ENCODE measurements at places on chromosomes 3 and 15.

DNA sequence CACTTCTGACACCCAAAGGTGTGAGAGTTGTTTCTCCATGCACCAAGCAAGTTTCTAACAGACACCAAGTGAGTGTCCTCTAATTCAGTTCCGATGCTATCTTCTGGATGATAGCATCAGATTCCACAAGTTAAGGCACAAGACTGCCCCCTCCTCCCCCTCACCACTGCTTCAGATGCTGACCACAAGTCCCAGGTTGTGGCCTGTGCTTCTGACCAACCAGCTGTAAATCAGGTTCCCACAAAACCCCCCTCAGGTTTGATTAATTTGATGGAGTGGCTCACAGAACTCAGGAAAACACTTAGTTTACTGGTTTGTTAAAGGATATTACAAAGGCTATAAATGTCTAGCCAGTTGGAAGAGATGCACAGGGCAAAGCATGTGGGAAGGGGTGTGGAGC, 7.0 kb upstream of the PLA1A start:
- DNase-seq = no peak

DNA sequence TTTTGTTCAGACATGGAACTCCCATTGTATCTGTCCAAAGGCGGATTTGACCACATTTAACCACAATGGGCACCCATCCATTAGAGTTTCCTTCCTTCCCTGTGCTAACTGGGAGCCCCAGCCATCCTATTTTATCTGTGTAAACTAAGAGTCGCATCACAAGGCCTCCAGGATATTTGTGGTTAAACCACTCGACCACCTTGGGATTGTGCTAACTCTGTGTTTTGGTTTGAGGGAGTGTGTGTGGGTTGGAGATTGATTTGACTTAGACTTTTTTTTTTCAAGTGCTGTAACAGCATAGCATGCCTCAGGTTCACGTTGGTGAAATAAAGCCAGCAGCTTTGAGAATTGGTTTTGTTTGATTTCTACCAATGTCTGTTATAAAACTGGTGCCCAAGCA, 100.4 kb upstream of the TP63 start:
- DNase-seq = no peak

- DNase-seq = no peak
Measured at GRCh38 chr3:8631661-8632060, 12.9 kb downstream of the SSUH2 start.

DNA sequence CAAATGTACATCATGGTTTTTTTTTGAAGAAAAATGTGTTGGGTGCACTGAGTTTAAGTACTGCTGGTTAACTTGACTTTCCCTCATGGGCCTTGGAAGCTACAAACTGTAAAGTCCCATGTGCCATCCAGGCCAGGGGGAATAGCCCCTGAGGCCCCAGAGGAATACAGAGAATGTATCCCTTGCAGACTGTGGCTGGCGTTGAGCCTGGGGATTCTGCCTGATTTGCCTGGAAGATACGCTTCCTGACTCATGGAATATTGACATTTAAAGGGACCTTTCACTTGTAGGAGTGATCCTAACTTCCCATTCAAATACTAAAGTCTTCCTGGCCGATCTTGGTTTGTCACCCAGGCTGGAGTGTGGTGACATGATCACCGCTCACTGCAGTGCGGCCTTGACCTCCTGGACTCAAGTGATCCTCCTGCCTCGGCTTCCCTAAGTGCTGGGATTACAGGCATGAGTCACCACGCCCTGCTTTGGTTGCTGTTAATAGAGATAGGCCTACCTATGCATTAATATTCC, 42.0 kb downstream of the ADAMTSL3 start:
- no peak for DNase-seq

GRCh38 chr3:89368846-89369245, 261.4 kb downstream of the EPHA3 start:
- no peak for DNase-seq

DNA sequence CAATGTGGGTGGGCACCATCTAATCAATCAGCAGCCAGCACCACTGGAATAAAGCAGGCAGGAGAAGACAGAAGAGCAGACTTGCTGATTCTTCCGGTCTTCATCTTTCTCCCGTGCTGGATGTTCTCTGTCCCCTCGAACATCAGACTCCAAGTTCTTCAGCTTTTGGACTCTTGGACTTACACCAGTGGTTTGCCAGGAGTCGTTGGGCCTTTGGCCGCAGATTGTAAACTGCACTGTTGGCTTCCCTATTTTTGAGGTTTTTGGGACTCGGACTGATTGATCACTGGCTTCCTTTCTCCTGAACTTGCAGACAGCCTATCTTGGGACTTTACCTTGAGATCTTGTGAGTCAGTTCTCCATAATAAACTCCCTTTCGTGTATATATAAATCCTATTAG, 292.8 kb downstream of the BCHE start:
- DNase-seq = no peak

- no peak for DNase-seq
Measured at GRCh38 chr3:52092271-52092660, 35.9 kb upstream of the DUSP7 start.

GRCh38 chr3:182046166-182046764, 334.5 kb downstream of the SOX2 start:
- DNase-seq = no peak

- DNase-seq = no peak
Measured at GRCh38 chr15:39501366-39502081, 79.4 kb upstream of the THBS1 start.

DNA sequence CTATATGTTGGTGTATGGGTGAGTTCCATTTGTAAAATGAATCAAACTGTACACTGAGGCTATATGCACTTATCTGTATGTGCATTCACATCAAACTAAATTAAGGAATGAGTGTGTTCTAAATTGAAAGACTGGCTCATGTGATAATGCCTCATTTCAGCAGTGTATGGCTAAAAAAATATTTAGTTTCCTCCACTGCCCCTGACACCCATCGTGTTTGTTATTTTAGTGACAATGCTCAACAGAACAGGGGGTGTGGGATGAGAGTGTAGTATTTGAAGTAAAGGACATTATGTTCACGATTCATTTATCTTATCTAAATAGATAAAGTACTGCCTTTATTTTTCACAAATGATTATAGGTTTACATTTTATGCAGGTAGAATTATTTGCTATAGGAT, 301.1 kb upstream of the ARPP21 start:
- no peak for DNase-seq

DNA sequence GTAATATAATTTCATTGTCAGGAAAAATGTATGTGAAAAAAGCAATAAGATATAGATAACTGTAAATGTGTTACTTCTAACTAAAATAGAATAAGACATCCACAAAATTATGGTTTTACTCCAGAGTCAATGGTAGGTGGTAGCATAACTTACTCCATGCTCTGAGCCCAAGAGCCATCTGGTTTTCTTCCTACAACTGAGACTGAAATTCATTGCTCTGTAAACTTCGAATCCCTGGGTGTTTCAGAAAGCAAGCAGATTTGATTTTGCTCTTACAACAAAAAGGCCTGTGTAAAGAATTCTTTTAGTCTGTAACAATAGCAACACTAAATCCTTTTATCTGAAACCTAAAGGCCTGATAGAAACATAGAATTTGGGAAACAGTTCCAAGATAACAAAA, 805.9 kb downstream of the AGBL1 start:
- no peak for DNase-seq

DNA sequence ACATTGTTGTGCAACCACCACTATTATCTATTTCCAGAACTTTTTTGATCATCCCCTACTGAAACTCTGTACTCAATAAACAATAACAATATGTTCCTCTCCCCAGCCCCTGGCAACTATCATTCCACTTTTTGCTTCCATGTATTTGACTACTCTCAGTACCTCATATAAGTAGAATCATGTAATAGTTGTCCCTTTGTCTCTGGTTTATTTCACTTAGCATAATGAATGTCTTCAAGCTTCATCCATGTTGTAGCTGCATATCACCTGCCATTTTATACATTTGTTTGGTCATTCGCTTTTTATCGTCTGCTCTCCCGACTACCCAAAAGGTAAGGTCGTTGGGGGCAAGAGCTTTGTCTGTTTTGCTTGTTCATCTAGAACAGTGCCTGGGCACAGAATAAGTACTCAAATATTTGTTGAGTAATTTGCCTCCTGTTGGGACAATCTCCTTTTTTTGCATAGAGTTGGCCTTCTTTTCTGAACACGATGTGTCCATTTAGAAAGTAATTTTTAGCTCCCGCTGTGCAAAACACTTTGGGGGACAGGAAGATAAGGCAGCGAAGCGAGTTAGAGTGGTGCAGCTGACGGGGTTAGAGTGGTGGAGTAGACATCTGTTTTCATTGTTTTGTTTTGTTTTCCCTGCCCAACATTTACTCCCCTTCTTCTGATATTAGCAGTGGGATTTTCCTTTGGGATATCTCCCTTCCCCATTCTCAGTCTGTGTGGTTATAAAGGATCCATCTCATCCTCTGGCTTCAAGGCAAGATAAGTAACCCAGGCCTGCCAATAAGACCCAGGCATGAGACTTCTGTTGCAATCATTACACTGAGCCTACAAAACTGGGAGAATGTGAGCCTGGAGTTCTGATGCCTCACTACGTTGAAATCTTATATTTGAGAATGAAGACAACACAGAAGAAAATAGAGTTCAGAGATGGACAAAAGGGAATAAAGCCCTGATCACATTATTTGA, 83.4 kb upstream of the RNU6-1 start:
- peak; percentile 93 for DNase-seq

- DNase-seq = no peak
Measured at GRCh38 chr3:37054370-37054769, 61.1 kb downstream of the MLH1 start.

- DNase-seq = peak; percentile 40
Measured at GRCh38 chr3:48716508-48716981, 476 bp downstream of the IP6K2 start.

- no peak for DNase-seq
Measured at GRCh38 chr15:87034886-87035285, 955.2 kb downstream of the AGBL1 start.

GRCh38 chr3:136929977-136930670, 27.7 kb upstream of the IL20RB start:
- no peak for DNase-seq

- DNase-seq = no peak
Measured at GRCh38 chr15:93587059-93587521, 498.1 kb upstream of the RGMA start.

- DNase-seq = no peak
Measured at GRCh38 chr15:70132139-70132538, 34.4 kb upstream of the TLE3 start.

- no peak for DNase-seq
Measured at GRCh38 chr15:99895956-99896311, 162.7 kb upstream of the LYSMD4 start.

DNA sequence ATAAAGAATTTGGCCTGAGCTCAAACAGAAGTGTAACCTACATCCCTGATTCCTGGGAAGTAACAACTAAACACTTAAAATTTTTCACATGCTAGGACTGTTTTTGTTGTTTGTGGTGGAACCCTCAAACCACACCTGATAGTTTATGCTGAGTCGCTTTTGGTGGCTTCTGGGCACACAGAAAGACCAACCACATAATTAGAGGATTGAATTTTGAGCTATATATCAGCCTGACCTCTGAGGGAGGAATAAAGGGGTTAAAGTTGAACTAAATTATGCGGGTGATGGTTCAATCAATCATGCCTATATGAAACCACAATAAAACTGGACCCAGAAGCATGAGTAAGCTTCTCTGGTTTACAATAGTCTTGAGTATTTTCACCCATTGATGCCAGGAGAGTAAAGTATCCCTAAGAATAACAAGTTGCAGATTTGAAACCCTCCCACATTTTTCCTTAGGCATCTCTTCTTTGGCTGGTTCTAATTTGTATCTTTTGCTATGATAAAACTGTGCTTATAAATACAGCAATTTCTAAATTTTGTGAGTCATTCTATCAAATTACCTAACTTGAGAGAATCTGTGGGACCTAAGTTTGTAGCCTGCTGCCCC, 1304.5 kb upstream of the GBE1 start:
- DNase-seq = no peak

- no peak for DNase-seq
Measured at GRCh38 chr15:73745073-73745472, 8.1 kb downstream of the INSYN1 start.

DNA sequence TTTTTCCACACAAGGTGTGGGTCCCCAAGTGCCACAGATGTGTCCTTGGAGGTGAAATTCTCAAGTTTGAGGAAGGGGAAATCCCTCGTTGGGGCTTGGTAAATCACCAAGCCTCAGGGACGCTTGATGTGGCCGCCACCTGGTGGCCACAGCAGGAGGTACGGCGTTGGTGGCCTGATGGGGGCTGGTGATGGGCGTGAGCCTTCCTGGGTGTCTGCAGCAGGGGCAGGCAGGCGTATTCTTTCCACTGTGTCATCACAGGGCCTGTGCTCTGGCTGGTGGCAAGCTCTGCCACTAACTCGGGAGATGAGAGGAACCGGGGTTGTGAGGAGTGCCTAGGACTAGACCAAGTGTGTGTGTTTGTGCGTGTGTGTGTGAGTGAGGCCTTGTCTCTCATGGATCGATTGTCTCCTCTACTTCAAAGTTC, 4.2 kb downstream of the ACOX2 start:
- DNase-seq = peak; percentile 41

DNA sequence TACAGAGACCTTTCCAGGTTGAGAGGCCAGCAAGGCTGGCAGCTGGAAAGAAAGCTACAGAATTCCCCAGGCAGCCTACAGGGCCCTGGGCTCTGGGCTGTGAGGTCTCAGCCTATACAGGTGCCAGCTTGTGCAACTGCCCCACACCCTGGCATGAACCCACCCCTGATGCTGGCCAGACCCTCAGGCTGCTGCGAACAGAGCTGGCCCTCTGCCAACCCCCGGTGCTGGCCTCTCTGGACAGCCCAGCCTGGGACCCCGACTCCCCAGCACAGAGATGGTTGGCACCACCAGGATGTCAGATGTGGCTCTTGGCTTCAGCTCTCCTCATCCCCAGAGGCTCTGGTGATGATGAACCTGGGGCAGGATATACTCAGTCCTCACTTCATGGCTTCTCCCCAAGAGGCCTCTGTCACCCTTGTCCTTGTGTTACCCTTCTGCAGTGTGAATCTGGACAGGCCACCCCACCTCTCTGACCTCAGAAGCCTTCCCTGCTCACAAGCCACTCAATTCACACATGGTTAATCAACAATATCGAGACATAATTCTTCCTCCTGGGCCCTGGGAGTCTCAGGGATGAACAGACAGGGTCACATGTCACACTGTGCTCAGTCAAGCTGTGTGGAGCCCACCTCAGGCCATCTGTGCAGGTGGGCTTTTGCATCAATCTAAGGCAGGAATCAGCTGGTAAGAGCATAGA, 11.0 kb upstream of the BFSP2 start:
- no peak for DNase-seq

DNA sequence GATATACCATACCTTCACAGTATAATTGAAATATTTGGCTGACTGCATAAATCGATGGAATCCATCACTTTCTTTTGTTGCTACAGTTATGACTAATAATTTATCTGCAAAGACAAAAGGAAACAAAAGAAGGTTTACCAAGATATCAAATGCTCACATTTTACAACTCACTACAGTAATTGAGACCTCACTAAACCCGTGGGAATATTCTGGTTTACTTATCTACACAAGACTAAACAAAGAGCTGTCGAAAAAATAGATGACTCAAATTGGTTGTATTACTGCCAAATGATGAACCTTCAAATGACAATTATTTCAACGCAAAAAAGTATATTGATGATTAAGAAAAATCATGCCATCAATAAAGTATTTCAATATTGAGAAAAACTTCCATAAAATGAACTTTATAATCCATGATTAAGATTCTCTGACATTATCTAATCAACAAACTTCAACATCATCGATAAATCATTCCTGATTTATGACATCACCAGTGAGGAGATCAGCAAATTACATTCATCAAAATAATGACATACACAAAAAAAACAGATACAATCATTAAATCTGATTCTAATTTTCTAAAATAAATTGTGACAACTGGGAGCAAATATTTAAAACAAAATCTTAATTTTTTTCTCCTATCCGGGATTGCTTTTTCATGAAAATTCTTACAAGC, 36.7 kb downstream of the PLOD2 start:
- no peak for DNase-seq

All from NCI-H1092 treated with DMSO at 0.1 percent for 48 hours (cell line).